ENCODE measurements at places on chromosomes 12 and 14. TPM values are rescaled to one million over a fixed set of nuclear protein-coding genes. Genes with fewer than 3 reads are reported as not detected.

- no peaks in the 10 kb centered on the region for H3K27me3 ChIP-seq
- H3K27ac ChIP-seq = no peak overlapping the region
- no peak overlapping the region for H3K4me3 ChIP-seq
- DNase-seq = no peak
- H3K4me1 ChIP-seq = peaks cover 39% of the 10 kb centered on the region
Measured at GRCh38 chr14:68274725-68275124, 455.1 kb downstream of the RAD51B start.

DNA sequence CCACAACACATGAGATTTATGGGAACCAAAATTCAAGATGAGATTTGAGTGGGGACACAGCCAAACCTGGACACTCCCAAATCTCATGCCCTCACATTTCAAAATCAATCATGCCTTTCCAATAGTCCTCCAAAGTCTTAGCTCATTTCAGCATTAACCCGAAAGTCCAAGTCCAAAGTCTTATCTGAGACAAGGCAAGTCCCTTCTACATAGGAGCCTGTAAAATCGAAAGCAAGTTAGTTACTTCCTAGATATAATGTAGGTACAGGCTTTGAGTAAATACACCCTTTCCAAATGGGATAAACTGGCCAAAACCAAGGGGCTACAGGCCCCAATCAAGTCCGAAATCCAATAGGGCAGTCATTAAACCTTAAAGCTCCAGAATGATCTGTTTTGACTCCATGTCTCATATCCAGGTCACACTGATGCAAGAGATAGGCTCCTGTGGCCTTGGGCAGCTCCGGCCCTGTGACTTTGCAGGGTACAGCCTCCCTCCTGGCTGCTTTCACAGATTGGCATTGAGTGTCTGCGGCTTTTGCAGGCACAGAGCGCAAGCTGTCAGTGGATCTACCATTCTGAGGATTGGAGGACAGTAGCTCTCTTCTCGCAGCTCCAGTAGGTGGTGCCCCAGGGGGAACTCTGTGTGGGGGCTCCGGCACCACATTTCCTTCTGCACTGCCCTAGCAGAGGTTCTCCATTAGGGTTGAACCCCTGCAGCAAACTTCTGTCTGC lies 60.1 kb downstream of the LRIG3 start:
- H3K4me1 ChIP-seq = no peaks in the 10 kb centered on the region
- no peak overlapping the region for H3K27ac ChIP-seq
- DNase-seq = no peak
- H3K36me3 ChIP-seq = peaks cover 2% of the 10 kb centered on the region
- H3K4me3 ChIP-seq = no peak overlapping the region

DNA sequence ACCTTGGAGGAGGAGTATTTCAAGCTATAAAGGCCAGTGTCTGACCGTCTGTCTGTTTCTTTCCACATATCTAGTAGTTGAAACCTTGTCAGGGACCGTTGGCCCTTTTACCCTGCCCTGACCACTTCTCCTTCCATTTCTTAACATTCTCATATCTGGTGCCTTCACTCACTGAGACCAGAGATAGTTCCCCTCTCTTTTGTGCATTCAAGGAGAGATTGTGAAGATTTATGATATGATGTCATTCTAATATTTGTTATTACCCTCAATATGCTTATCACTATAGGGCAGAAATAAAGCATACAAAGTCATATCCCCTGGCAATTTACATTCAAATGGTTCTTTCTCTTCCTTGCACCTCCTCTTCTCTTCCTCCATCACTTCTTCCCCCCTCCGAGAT lies 83.3 kb downstream of the PLXNC1 start:
- no peaks in the 10 kb centered on the region for H3K27me3 ChIP-seq
- H3K27ac ChIP-seq = no peak overlapping the region
- no peak overlapping the region for H3K4me3 ChIP-seq
- no peaks in the 10 kb centered on the region for H3K4me1 ChIP-seq

- H3K36me3 ChIP-seq = no peaks in the 10 kb centered on the region
- H3K4me3 ChIP-seq = no peak overlapping the region
- no peak for DNase-seq
- H3K27ac ChIP-seq = no peak overlapping the region
- H3K4me1 ChIP-seq = no peaks in the 10 kb centered on the region
- H3K27me3 ChIP-seq = no peaks in the 10 kb centered on the region
Measured at GRCh38 chr14:61406198-61406597, 84.8 kb downstream of the PRKCH start.

The SLC7A8 gene
- total RNA-seq = 38.0 TPM

The RASAL1 gene
- 98.7 TPM for total RNA-seq
